ENCODE measurements at places on chromosomes 5 and 9.

DNA sequence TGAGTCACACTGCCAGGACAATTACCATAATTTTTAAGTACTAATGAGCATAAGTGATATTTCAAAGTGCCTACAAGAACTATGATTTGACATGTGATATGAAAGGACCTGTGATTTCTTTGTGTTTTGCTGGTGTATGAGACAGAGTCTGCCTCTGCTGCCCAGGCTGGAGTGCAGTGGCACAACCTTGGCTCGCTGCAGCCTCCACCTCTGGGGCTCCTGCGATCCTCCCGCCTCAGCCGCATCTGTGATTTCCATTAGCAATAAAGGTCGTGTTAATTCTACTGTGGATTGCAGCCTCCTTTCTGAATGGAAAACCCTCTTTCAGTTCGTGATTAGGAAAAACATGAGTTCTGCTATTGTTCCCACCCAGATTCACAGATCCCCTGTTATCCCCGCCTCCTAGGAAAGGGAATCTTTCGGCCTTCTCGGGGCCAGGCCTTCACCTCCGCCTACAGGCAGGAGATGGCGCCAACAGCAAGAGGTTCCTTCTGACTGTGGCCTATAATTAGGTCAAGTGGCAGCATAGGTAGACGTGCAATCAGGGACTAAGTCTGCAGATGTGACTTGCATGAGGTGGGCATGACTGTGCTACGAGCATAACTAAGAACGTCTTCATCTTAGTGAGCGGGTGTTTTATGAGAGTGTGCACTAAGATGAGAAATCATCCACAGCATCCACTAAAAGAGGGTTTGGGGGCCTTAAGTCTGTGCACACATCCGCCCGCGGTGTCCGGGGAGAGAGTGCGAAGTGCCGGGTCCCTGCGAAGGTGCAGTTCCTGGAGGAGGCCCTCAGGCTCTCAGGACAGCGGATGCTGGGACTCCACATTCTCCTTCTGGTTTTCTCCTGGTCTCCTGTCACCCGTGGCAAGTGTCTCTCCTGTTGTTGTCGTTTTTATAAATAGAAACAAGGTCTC lies 23.1 kb downstream of the TRIM7 start:
- peak; percentile 87 for DNase-seq

- DNase-seq, result no peak
Observed at GRCh38 chr9:105128908-105129600, 115.4 kb upstream of the SLC44A1 start.

- peak; percentile 77 for DNase-seq
Observed at GRCh38 chr5:113663879-113664541, 150.5 kb downstream of the YTHDC2 start.

DNA sequence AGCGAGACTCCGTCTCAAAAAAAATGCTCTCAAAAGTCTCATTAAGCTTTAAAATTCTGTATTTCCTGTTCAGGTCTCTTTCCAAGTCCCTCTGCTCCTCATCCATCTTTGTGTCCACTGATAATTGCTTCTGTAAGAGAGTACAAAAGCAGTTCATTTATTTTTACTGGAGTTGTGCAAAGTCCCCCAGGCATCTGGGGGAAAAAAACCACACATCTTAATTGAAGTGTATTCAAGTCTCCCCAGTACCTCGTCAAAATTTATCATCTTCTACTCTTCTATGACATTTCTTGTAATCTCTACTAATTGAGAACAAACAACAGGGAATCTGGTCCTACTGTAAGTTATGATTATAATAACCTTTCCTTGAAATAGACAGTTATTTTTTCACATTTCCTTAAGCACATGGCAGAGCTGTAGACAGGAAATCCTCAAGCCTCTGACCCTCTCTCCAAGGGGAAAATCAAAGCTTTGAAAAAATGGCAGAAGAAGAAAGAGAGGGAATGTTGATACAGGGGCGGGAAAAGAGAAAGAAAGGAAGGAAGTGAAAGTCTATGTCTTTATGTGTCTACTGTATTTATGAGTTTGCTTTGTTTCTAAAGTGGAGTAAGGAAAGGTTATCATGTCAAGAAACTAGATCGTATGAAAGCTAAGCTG lies 51.5 kb downstream of the RAI14 start:
- DNase-seq, result no peak

DNA sequence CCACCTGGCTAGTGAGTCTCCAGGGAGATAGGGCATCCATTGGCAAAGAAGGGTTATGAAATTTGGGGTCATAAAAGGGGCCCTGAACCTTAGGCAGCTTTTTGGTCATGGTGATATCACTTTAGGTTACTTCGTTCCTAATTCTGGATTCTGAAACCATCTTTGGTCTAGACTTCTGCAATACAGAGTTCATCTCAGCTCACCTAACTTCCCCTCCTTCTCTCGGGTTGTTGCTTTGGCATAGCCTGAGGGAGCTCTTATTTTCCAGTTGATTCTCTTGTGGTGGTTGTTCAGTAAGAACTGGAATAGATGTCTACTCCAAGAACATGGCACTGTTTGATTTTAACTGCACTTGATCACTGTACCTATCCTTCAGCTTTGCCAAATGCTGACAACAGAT lies 148.9 kb upstream of the RUSC2 start:
- no peak for DNase-seq

DNA sequence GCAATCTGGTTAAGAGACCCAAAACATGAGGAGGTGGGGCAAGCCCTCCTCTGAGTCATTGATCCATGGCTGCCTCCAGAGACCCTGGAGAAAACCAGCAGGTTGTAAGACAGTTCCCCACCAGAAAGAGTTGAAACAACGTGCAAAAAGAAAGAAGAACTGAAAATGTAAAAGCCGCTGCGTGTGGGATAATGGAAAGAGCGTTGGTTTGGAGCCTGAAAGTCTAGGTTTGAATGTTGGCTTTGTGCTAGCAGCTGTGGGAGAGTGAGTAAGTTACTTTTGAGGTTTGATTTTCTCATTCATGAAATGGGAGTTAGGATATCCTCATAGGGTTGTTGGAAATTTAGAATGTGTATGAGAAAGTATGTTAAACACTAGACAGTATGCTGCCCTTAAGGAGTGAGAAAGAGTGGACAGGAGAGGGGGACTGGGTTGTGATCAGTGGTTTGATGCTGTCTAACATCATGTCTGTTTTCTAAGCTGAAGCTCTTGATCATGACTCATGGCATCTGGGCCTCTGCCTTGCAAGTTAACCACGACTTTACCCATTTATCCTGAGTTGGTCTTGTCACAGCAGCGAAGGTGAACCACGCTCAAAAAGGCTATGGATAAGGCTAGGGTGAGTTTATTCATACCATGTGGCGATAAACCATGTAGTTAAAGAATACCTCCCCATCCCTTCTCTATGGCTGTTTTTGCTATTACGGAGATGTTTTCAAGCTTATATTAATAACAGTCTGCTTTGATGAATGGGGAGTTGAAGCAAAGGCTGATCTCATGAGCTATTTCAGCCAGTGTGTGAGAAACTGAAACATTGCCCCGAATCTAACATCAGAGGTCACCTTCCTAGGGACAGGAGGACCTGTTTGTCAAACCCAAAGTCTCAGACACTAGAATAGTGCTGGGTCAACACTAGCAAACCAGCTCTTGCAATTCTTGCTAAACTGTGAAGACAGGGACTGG lies 41.3 kb downstream of the ZNF366 start:
- DNase-seq, result no peak

- DNase-seq, result peak; percentile 86
Observed at GRCh38 chr5:147391781-147392180, 118.1 kb downstream of the DPYSL3 start.

GRCh38 chr5:91079037-91079436 lies 304.1 kb downstream of the ARRDC3 start:
- DNase-seq, result no peak

GRCh38 chr5:157520911-157521703 lies 54.5 kb downstream of the ADAM19 start:
- no peak for DNase-seq

GRCh38 chr5:171635561-171636245 lies 149.9 kb upstream of the SMIM23 start:
- no peak for DNase-seq

DNA sequence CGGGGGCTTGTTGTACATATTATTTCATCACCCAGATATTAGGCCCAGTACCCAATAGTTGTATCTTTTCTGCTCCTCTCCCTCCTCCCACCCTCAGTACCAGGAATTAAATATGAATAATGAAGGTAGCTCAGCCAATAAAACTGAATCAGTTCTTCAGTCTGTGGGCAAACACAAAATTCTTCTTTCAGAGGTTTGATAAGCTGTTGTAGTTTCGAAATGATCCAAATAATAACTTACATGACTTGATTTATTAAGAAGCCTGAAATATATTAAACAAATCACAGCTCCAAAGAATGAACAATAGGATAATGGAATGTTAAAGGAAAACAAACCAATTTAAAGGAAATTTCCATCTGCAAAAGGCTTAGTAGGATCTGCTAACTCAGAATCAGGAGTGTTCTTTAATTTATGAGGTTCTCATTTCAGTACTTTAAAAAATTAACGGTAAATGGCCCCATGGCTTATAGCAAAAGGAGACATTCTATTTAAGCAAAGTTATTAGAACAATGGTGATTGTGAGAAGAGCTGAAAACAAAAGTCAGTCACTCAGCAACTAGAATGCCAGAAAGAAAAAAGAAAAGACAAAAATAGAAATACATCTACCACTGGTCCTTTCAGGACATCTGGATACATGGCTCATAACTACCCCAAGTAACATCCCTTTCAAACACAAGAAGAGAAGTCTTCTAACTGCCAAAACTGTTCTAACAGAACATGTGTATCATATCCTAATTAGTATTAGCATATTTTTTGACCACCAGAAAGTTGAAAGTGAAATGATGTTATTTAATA lies 62.4 kb downstream of the NR3C1 start:
- no peak for DNase-seq

DNA sequence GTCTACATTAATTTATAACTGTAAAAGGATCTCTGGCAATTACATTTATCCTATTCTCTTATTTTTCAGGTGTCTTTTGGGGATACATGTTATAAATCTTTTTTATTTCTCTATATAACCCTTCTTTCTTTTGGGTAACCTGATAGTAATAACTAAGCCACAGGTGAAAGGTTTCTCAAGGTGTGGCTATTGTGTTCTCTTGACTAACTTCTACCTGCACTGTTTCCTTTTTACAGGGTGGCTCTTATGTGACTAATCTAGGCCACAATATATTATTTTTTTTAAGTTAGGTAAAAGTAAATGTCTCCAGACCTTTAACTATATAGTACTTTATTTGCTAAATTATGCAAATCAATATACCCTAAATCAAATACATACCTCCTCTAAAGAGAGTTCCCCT lies 193.2 kb downstream of the EFNA5 start:
- no peak for DNase-seq

DNA sequence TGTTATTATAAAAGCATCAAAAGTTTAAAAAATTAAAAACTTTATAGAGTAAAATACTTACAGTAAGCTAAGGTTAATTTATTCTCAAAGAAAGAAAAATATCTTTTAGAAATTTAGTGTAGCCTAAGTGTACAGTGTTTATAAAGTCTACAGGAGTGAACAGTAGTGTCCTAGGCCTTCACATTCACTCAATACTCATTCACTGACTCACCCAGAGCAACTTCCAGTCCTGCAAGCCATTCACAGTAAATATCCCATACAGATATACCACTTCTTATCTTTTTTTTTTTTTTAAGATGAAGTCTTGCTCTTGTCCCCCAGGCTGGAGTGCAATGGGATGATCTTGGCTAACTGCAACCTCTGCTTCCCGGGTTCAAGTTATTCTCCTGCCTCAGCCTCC lies 73.1 kb upstream of the FST start:
- no peak for DNase-seq

DNA sequence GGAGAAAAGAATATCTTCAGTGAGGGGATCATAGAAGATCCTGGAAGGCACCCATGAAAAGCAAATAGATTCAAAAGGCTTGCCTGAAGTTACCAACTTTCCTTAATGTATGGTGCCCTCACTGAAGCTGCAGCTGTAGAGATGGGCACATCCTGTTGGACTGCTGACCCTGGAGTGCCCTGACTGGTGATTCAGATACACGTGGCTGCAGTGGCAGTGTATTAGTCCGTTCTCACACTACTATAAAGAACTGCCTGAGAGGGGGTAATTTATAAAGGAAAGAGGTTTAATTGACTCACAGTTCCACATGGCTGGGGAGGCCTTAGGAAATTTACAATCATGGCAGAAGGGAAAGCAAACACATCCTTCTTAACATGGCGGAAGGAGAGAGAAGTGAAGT lies 80.3 kb downstream of the OSMR start:
- DNase-seq, result no peak

DNA sequence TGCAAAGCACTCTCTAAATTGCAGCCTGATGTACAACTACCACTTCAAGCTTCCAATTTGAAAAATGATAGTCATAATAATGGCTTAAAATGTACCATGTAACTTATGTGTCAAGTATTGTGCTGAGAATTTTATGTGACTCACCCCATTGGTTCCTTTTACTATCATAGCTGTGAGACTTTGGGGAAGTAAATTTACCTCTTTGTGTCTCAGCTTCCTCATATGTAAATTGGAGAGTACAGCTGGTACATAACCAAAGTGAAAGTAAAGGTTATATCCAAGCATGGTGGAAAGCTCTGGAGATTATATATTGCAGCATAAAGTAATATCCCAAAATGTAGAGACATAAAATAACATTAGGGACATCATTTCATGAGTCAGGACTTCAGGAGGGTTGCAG lies 2200.4 kb upstream of the C9orf72 start:
- no peak for DNase-seq

GRCh38 chr5:125198270-125198974 lies 452.0 kb upstream of the ZNF608 start:
- DNase-seq, result no peak

DNA sequence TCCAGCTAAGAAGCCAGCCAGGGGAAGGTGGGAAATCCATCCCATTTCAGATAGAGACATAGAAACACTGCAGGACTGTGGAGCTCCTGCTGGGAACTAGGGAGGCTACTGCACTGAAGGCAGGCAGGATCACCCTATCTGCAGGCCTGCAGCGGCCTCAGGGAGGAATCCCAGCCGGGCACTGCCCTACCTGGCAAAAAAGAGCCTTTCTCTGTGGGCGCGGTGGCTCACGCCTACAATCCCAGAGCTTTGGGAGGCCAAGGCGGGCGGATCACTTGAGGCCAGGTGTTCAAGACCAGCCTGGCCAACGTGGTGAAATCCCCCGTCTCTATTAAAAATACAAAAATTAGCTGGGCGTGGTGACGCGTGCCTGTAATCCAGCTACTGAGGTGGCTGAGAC lies 71.4 kb upstream of the PHYKPL start:
- peak; percentile 32 for DNase-seq

GRCh38 chr9:9612270-9612669 lies 1000.5 kb downstream of the PTPRD start:
- DNase-seq, result no peak

DNA sequence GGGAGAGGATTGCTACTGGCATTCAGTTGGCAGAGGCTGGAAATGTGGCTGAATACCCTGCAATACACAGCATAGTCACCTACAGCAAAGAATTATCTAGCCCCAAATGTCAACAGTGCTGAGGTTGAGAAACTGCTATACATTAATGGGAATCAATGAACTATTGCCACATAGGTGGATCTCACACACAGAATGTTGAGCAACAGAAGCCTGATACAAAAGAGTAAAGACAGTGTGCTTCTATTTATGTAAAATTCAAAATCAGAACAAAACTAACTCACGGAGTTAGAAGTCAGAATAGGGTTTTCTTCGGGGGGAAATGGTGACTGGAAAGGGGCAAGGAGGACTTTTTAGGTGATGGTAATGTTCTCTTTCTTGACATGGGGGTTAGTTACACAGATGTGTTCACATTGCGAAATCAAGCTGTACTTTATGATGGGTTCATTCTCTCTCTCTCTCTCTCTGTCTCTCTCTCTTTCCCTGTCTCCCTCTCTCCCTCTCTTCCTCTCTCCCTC lies 45.7 kb upstream of the PANK3 start:
- no peak for DNase-seq

Data from islet precursor cell (in vitro differentiated cells).